ENCODE measurements at places on chromosomes 3 and 15.

DNA sequence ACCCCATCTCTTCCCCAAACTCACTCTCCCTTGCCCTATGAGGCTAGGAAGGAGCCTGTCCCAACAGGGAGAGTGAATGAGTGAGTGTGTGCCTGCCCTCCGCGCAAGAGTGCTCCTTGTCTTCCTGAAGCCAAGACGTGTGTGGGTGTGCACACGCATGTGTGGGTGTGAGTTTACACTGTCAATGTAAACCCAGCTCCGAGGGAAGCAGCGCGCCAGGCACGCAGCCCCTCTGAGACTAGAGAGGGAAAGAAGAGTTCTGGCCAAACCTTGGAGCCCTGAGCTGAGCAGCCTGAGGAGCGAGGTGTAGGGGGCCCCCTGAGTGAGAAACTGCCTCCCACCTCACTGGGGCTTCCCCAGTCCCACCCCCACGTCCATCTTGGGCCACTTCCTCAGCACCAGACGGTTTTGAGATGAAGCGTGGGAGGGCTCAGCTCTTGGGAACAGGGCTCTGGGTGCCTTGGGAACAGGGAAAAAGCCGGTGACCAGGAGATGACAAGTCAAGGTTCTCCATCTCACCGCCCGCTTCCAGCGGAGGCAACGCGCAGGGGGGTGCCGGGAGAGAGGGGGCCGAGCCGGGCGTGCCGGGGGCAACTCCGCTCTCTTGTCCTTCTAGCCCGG is 5.1 kb downstream of the MECOM start:
- DNase-seq = no peak

GRCh38 chr3:81579744-81580143 is 181.7 kb downstream of the GBE1 start:
- no peak for DNase-seq

DNA sequence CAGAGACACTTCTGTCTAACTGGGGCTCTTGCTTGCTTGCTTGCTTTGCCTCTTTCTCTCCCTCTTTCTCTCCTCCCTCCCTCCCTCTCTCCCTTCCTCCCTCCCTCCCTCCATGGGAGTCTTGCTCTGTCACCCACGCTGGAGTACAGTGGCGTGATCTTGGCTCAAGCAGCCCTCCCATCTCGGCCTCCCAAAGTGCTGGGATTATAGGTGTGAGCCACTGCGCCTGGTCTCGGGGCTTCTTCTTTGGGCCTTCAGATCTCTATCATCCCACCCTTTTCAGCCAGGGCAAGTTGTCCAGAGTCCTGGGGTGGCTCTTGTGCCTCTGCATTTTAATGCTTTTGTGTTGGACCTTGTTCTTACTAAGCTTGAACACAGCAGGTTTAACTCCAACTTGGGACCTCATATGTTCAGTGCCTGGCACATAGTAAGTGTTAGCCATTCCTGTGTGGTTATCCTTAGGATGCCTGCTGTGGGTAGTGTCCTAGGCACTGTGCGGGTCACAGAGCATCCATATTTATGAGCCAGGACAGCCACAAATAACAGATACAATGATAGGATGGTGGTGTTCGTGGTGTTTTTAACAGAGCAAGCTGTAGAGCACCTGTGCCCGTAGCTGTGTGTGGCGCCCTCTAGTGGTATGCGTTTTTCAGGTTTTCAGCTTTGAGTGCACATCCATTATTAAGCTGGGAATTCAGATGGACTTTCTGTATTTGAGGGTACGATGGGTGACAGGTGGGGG is 75.1 kb downstream of the CCK start:
- peak; percentile 67 for DNase-seq

DNA sequence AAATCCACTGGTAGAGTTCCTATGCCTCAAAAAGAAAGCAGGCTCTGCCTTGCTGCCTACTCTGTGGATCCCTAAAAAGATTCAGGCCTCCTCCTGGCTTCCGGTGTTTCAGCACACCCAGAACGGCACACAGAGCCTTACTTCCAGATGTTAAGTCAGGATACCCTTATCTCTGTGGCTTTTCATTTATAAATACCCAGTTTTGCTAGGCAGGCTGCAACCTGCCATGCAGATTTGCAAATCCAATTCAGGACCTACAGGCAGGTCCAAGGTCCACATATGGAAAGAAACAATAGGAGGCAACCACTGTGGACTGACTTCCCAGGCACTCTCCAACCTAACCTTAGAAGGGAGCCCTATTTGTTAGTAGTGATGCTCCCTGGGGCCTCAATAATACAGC is 30.7 kb downstream of the EFL1 start:
- DNase-seq = no peak

- no peak for DNase-seq
These were observed 55.8 kb upstream of the ZBTB38 start for GRCh38 chr3:141312354-141313092.

GRCh38 chr3:14370720-14371572 is 31.5 kb upstream of the SLC6A6 start:
- no peak for DNase-seq

GRCh38 chr3:43863966-43864933 is 173.5 kb downstream of the ABHD5 start:
- no peak for DNase-seq

GRCh38 chr3:186998937-186999368 is 68.6 kb downstream of the ST6GAL1 start:
- DNase-seq = no peak

GRCh38 chr3:77460326-77460725 is 420.4 kb downstream of the ROBO2 start:
- no peak for DNase-seq

GRCh38 chr3:158908187-158908734 is 106.4 kb downstream of the MFSD1 start:
- DNase-seq = no peak

GRCh38 chr3:141796889-141797781 is 33.9 kb downstream of the GRK7 start:
- DNase-seq = peak; percentile 16

- DNase-seq = no peak
These were observed 48.5 kb upstream of the SKIL start for GRCh38 chr3:170309046-170309445.

- DNase-seq = no peak
These were observed 293.3 kb upstream of the THBS1 start for GRCh38 chr15:39287322-39288195.

- no peak for DNase-seq
These were observed 32.2 kb upstream of the ST8SIA2 start for GRCh38 chr15:92361321-92362000.

DNA sequence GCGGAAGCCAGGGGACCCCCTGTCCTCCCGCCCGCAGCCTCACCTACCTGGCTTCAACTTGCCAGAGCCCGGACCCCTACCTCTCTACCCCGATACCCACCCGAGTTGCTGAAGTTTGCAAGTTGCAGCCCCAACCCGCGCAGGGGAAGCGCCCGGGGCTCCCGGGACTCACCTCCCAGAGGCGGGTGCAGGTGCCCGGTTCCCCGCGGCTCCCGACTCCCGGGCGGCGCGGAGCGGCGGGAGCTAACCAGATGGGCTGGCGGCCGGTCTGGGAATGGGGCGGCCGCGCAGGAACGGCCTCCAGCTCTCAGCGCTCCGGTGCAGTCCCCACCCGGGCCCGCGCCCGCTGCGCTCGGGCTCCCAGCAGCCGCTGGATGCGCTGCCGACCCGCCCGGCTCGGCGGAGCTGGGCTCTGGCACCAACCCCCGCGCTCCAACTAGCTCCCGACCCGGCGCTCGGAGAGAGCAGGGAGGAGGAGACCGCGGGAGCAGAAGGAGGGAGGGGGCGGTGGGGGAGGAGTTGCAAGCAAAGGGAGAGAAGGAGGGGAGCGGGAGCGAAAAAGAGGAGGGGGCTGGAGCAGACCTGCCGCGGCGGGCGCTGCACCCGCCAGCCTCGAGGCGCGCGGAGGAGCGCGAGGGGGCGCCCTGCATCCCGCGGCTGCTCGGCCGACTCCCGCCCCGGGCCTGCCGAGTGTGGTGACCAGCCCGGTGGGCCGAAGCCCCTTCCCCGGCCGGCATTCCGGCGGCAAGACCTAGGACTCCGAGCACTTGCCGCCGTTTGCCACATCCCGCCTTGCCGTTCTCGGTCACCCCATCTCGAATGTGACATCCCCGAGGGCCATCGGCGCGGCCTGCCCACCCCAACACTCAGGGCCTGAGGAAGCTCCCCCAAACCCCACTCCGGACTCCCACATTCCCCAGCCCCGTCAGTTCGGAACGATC is at the start of gene SEMA5B:
SEMA5B (minus strand) TSS at position 472 of the 941 bp plus-strand sequence. CDS start 66,500 bp downstream, outside the sequence.
- DNase-seq = no peak

GRCh38 chr15:55835866-55836265 is 92.9 kb upstream of the PRTG start:
- DNase-seq = no peak

- DNase-seq = no peak
These were observed 28.6 kb downstream of the PRR23E start for GRCh38 chr3:127221446-127222035.

DNA sequence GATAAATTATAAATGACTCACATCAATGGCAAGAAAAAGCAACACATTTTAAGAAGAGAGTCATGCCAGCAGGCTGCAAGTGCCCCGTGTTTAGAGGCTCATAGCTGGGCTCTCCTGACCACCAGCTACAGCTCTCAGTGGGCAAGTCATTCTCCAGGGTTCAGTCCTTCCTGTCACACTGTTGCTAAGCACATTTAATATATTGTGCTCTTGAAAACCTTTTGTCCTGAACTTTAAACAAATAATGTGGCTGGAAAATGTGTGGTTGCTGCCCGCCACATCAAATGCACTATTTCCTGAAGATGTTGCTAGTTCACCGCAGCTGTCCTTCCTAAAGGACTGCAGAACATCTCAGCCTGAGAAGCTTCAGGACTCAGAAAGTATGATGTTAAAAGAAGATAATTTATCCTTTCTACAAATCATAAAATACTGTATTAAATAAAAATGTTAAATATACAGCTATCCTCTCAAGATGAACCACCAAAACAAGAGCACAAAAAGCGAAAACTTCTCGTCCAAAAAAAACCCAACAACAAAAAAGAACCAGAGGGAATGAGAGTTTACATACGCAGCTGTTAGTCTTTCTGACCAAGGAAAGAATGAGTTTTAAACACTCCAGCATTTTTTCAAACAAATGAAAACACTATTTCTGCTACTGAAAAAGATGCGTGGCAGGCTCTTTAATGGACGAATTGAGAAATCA is 951 bp downstream of the TARS3 start:
- DNase-seq = peak; percentile 9

- DNase-seq = no peak
These were observed 11.8 kb downstream of the ATXN7 start for GRCh38 chr3:63875510-63875909.

DNA sequence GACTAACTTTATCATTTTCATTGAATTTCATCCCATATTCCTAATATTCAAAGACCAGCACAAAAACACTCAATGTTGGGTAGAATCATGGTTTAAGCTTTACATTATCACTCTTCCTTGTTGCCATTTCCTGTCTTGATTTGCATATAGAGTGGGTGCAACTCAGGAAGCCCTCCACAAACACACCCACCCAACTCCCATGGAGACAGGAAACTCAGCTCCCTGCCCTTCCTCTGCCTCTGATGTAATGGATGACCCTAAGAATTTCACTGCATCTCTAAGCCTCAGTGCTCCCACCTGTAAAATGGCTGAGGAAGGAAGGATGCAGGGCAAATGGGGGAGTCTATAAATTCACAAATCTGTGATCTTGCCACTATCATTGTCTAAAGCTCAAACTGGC is 98.1 kb upstream of the BFSP2 start:
- no peak for DNase-seq

DNA sequence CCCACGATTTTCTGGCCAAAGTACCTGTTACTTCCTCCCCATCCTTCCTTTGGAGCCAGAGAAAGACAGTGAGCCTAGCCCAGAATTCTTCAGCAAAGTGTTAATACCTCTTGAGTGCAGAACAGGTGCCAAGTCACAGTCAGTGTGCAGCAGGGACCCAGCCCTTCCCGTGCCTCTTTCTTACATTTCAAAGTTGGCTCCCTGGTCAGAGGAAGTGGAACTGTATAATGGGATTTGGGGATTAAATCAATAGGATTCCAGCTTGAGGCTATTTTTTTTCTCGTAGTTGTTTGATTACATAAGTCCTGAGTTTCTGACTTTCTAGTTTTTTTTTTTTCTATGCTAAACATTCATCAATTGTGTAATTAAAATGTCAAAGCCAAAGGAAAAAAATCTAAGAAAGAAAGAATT is 52.6 kb upstream of the ABHD10 start:
- DNase-seq = no peak

DNA sequence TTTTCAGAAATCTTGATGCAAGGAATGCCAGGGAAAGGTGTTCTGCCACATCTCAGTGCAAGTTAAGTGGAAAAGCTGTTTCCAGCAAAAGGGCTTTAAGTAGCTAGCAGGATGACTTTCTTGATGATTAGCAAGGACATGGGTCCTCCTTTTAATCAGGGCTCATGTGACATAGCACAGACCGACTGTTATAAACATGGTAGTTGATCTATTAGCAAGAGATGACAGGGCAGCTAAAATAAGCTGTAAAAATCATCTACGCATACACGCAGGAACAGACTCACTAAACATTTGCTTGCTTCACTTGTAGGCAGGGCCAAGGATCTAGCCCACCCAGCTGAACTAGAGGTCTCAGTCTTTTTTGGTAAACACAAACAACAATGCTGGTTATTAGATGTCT is 69.0 kb downstream of the GOLIM4 start:
- DNase-seq = no peak

DNA sequence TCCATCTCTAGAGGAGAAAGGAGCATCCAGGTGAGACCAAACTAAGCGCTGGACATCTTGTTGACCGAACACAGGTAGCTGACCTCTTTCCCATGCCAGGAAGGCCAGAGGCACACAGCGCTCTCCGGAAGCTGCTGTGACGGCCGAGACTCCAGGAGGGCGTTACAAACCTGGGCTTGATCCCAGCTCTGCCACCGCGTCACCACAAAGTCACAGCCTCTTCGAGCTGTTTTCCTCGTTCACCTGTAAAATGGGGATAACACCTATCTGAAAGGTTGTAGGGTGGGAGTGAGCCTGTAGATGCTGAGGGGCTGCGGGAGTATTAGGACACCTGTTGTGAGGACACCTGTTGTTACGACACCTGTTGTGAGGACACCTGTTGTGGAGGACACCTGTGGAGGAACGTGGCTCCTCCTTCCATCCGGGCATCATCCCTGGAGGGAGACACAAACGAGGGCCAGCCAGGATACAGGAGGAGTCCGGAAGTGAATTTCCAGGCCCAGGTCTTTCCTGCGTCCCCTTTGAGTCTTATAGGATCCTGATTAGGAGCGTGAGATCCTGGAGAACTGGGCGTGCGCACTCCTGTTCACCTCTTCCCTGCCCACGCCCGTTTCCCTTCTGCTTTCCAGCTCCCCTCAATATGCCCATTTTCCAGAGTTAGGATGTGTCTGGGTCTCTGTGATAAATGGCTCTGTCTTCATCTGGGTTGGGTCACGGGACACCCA is 2.3 kb upstream of the MUC4 start:
- DNase-seq = no peak

DNA sequence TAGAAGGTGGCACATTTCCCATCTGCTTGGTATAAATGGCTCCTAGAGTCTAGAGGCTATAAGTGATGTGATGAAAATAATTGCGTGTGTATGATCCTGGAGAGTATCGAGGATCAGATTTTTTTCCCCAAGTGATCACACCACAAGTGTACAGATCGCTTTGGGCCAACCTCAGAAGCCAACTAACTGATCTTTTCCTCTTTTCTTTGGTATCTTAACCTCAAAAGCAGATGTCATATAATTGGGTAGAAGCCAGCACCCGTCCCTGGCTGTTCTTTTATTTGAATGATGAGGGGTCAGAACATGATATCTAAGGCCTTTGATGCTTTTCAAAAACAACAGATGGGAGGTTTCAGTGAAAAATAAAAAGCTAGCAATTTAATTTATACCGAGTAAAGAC is 3.3 kb downstream of the P2RY14 start:
- no peak for DNase-seq

GRCh38 chr3:171204942-171205341 is 178.4 kb upstream of the SLC2A2 start:
- DNase-seq = no peak

GRCh38 chr15:35455201-35455600 is 90.8 kb downstream of the DPH6 start:
- no peak for DNase-seq

All from effector CD4-positive, alpha-beta T cell (primary cell).